Bone marrow (tissue), 2 donors: ENCODE measurements at places on chromosomes 1 and 21.

DNA sequence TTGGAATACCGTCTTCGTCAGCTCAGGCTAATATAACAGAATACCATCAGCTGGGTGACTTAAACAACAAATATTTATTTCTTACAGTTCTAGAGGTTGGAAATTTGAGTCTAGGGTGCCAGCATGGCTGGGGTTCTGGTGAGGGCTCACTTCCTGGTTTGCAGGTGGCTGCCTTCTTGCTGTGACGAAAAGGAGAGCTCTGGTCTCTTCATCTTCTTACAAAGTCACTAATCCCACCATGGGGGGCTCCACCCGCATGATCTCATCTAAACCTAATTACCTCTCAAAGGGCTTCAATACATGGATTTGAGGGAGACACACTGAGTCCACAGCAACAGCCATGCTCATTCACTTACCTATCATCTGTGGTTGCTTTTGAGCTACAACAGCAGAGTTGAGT lies 78.3 kb downstream of the PSMG1 start:
- no peak for DNase-seq

DNA sequence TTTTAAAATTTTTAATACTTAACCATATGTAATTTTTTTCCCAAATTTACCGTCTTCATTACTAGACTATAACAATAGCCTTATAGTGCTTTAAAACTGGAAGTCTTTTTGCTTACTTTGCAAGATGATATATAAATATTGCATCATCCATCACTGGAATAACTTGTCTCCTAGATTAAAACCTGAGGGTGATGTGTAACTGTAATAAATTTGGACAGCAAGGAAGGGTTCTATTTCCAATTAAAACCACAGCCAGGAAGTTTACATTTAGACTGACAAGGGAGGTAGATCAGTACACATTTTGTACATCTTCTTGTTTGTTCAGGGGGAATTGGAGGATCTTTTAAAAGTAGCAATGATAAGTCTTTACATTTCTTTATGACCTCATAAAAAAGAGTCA lies 21.9 kb downstream of the NTNG1 start:
- DNase-seq = no peak

DNA sequence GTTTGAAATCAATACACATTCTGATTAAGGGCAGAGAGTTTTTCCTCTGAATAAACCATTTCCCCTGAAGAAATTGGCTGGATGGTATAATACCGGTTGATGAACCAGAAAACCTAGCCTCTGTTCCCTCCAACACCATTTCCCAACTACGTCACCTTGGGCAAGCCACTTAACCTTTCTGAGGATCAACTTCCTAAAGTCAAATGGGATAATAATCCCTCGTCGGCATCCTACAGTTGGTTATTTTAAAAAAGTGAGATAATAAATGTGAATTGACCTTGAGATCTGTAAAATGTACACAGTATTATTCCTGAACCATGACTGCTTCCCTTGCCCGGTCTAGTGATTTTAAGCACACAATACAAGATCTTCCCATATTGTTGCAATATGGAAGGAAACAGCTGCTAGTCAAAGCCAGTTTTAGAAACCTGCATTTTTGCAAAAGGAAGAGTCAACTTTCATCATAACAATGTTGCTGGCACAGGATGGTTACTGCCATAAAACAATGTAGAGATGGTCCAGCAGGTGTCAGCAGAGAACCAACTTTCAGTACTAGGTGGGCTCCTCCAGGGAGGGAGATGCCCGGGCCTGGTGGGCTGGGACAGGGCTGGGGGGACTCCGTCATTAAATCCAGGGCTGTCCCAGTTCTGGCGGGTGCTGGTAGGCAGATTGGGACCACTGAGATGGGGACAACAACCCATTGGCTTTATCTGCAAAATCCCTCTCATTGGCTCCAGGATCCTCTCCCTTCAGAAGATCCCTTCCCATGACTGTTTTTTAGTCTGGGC lies 5.2 kb upstream of the HLX start:
- peak; percentile 43 for DNase-seq

DNA sequence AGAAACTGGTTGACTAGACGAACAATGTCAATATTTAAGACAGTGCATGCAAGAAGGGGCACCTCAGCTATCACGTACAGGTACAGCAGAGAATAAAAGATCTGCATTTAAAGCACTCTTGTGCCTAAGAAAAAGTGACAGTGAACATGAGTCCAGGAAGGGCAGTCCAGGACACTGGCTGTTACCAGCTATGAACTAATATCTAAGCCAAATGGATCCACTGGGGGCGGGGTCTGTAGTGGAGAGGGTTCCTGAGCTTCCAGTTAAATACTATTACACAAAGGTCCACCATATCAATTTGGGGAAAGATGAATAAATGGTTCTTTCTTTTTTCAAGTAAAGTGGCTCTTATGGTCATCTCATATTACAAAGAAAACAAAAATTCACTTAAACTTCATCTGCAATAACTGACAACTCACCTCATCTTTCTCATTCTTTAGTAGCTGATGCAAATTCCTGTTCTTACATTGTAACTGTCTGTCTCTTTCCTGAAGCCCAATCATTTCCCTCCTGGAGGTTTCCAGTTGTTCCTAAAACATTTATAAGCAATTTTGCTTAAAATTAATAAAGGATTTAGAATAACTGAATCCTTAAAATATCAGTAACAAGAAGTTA lies 24.5 kb downstream of the SSX2IP start:
- DNase-seq = no peak

- DNase-seq = no peak
These were observed 29.3 kb downstream of the SELL start for GRCh38 chr1:169682071-169682470.

DNA sequence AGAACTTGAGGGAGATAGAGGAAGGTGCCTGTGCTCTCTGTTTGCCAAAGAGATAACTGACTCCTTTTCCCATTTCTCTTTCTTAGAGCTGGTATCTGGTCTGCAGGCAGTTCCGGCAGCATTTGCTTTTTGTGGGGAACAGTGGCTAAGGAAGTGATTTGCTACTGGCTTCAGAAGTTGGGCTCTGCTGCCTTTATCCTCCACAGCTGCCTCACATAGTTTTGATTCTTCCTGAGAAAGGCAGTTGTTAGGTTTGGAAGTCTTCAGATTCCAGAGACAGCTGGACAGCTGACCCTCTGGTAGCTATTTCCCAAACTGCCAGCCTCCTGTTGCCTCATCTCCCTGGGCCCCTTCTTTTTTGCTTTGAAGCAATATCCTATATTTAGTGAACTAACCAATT lies 62.6 kb upstream of the MACF1 start:
- no peak for DNase-seq

- no peak for DNase-seq
These were observed 136.2 kb upstream of the DUSP10 start for GRCh38 chr1:221878134-221878533.

- no peak for DNase-seq
These were observed 415.0 kb upstream of the VAMP3 start for GRCh38 chr1:7356079-7356478.

DNA sequence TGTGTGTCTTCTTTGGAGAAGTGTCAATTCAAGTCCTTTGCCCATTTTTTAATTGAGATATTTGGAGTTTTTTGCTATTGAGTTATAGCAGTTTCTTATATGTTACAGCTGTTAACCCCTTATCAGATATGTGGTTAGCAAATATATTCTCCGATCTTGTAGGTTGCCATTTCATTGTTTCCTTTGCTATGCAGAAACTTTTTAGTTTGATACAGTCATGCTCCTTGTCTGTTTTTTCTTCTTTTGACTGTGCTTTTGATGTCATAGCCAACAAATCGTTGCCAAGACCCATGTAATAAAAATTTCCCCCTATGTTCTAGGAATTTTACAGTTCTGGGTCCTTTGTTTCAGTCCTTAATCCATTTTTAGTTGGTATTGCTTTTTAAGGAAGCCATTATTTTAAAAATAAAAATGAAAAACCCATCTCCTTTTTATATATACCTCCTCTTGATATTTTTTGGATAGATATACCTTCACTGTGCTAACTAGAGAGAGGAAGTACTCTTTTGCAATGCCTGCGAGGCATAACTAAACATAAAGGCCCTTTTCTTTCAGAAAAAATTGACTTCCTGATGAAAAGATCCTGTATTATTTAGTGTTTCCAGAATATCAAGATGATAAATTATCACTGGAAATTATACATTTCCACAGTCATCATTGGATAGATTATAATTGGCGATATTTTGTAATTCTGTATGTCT lies 127.8 kb downstream of the HS2ST1 start:
- DNase-seq = peak; percentile 5

DNA sequence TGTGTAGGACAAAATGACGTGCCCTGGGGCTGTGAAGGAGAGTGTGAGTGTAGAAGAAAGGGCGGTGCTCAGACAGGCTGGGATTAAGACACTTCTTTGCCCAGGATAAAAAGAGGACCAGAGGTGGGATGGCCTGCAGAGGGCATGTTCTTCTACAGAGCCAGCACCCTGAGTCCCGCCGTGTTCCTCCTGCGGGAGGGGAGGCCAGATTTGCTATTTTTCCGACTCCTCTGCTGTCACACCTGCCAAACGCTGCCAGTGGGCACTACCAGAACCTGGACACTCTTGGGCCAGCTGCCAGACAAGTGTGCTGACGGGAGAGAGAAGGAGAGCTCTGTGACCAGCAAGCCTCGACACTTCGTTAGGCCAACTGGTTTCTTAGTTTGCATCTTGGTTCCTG lies 206.4 kb downstream of the PLD5 start:
- no peak for DNase-seq

- DNase-seq = no peak
These were observed 10.9 kb downstream of the NRDC start for GRCh38 chr1:51867479-51868232.

DNA sequence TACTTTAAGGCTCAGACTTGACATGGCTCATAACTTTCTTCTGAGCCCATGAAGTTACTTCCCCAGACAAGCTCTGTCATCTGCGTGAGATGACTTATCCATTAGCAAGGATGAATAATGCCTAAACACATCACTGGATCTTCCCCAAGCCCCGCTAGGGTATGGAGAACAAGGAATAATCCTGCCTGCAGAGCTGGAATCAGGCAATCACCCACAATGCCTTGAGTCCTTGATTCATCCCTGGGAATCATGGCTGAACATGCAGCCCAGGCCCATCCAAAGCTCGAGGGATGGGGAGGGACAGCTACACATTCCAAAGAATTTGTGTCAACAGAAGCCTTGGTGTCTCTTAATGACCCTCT lies 131.7 kb downstream of the PSMG1 start:
- no peak for DNase-seq

GRCh38 chr1:164609089-164609488 lies 50.1 kb downstream of the PBX1 start:
- no peak for DNase-seq

GRCh38 chr1:17673329-17674072 lies 81.6 kb upstream of the ACTL8 start:
- DNase-seq = no peak

DNA sequence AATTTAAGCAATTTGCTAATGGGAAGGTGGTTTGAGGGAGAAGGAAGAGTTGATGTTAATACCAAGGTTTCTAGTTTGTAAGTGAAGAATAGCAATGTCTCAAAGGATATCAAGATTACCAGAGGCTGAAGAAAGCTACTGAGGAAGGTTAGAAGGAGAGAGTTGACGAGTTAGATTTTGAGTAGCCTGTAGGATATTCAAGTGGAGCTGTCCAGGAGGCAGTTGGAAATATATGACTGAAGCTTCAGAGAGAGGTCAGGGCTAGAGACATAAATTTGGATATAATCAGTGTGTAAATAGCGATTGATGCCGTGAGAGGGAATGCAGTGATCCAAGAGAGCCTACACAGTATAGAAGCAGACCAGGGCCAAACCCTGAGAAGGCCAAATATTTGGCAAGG lies 48.4 kb downstream of the PBX1 start:
- DNase-seq = no peak

- no peak for DNase-seq
These were observed 110.3 kb downstream of the HUNK start for GRCh38 chr21:31983120-31983519.

DNA sequence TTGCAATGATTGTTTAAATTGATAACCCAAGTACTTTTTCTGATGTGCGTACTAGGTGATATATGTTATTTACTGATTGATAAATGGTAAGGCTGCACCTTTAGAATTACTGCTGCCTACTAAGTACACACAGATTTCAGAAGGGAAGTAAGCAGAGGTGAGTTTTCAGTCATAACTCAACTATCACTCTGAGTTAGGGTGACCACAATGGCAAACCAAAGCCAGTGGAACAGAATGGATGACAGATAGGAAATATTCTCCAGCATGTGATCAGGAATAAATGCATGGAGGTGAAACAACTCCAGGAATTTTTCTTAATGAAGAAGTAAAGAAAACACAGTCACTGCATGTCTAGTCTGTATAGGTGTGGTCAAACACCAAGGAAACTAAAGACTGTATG lies 7.5 kb upstream of the KCNJ15 start:
- no peak for DNase-seq

DNA sequence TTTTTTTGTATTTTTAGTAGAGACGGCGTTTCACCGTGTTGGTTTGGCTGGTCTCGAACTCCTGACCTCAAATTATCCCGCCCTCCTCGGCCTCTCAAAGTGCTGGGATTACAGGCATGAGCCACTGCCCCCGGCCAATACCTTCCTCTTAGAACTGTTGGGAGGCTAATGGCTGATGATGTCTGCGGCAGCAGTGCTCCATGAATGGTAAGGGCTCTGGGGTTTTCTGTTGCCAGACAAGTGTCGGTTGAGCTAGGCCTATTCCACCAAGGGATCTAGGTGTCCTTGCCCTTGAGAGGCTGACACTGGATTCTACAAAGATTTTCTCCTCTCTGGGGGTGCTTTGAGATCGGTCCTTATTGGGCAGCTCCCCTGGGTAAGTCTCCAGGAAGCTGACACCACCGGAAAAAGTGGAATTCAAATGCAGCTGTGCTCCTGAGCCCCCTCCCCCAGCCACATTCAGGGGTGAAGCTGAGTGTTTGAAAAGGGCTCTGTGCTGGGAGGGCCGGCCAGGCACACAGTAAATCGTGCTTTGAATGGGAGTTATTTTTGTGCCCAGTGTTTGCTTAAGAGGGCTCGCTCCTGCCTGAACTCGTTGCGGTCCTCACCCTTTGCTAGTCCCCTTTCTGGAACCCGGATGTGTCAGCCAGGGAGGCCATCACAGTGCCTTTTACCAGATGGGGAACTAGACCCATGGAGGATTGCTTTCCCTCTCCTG lies 5.2 kb downstream of the SOX13 start:
- DNase-seq = no peak

DNA sequence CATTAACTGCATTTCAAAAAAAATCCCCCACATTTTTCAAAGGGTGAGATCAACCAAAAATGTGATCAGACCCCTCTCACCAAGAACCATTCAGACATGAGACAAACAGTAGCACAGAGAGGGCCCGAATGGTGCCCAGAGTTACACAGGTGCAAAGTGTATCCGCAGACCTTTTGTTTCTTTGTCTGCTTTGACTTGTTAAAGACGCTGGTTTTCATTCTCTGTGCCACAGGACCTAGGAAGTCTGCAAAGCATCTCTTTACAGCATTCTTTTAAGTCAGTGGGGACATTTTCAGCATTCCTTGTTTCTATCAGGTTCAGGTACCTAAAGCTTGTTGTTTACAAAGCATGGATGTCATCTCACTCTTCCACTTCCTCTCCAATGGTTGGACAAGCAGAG lies 87.2 kb upstream of the MAP1LC3C start:
- DNase-seq = no peak

GRCh38 chr1:28036431-28036830 lies 52.0 kb downstream of the EYA3 start:
- DNase-seq = no peak
